ENCODE measurements at places on chromosomes 5 and 9. TPM values are rescaled to one million over a fixed set of nuclear protein-coding genes. Genes with fewer than 3 reads are reported as not detected.

GRCh38 chr9:21862871-21863270, 60.4 kb downstream of the MTAP start:
- no peak for DNase-seq

CER1 gene
- total RNA-seq: not detected

DNA sequence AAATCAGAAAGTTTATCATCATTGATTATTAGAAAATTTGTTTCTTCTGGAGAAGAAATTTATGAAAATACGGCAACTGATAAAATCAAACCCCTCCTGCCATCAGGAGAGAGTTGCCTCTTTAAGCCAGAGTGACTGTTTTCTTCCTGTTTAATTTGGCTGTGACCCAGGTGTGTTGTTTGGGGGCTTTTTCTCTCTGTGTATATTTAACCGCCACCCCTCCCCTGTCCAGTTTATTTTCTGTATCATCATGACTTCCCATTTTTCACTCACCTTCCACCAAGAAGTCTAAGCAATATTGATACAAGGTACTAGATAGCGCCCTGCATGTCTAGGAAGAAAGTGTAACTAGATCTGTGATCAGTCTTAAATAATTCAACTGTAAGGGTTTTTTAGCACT, 50.1 kb downstream of the FAM78A start:
- no peak for DNase-seq

GRCh38 chr9:117116084-117116483, 298.8 kb downstream of the ASTN2 start:
- no peak for DNase-seq

DNA sequence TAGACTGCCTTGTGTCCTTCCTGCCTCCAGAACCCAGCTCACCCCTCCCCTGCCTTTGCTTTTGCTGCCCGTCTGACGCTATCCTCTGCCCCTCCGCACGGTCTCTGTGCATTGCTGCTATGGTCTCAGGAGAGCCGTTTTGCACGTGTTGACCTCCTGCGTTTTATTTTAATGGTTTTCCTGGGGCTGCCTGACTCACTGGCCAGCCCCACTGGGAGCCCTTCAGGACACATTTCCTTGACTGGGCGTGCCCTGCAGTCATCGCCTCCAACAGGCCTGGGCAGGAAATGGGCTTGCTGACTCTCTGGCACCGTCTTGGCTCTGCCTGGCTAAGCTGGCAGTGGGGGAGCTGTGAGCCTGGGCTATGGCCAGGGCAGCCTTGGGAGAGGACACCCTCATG, 17.9 kb upstream of the ASS1 start:
- DNase-seq: peak; percentile 77

GRCh38 chr9:35350827-35351549, 138.9 kb upstream of the RUSC2 start:
- DNase-seq: peak; percentile 48

DNA sequence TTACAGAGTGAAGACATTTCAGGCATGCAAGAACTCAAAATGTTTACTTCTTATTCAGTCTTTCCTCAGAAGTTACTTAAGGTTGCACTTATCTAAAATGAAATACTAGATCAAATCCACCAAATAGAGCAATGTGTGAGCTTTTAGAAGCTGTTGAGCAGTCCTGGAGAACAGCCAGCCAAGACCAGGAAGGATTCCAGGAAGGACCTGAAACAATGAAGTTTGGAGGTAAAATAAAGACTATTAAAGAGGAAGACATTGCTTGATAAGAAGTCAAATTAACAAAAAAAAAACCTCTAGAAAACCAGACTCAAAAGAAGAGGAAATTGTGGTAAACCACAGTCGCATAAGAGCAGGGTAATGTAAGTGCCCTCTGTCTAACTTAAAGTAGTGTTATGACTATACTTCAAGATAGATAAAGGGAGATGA, 156.2 kb upstream of the S1PR3 start:
- peak; percentile 22 for DNase-seq

ACSL6 gene
- total RNA-seq: 0.35 TPM

DNA sequence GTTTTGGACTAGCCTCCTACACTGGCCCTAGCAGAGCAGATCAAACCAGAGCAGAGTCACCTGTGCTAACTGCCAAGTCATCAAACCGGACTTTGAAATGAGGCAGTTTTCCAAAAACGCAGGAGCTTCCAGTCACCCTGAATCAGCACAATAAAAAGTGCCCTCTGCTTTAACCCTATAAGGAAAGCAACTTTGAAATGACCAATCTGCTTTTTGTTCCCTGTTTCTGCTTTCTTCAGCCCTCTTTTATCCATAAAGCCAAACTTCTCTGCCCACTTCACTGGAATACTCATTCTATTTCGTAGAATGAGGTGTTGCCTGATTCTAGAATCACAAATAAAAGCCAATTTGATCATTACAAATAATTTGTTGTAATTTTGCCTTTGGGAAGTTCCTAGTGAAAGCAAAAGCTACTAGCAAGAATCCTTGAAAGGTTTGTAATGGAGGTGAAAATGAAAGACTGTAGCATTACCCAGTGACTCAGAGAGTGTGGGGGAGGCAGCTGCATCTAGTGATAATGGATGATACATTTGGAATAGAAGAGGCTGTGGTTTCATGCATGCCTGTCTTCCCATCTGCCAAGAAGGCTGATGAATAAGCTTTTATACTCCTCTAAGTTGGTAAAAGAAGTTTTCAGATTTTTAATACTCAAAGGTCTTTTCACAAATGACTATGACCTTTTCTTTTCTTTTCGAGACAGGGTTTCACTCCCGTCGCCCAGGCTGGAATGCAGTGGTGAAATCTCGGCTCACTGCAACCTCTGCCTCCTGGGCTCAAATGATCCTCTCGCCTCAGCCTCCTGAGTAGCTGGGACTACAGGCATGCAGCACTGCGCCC, 14.9 kb downstream of the SPAAR start:
- peak; percentile 95 for DNase-seq

DNA sequence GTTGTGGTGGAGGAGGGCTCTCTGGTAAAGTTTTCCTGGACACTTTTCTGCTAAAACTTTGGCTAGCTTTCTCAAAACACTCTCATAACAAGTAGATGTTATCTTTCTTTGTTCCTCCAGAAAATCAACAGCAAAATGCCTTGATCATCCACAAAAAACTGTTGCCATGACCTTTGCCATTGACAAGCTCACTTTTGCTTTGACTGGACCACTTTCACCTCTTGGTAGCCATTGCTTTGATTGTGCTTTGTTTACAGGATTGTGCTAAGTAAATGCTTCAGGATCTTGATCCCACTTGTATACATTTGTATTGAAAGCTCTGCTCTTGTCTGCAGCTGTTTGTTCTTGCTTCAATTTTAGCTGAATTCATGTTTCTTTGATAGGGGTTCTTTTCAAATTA, 143.9 kb upstream of the NR3C1 start:
- no peak for DNase-seq

GRCh38 chr5:76547242-76547890, 75.8 kb downstream of the F2RL2 start:
- no peak for DNase-seq

MAMDC4 gene
- total RNA-seq: 5.3 TPM

PCDHA4 gene
- 1.5 TPM for total RNA-seq

GRCh38 chr5:60210810-60211209, 317.3 kb upstream of the PDE4D start:
- no peak for DNase-seq

PAM gene
- 153 TPM for total RNA-seq

- DNase-seq: no peak
Measured at GRCh38 chr9:133928248-133928764, 63.8 kb downstream of the VAV2 start.

GRCh38 chr5:136080113-136080482, 51.3 kb downstream of the TGFBI start:
- DNase-seq: no peak

DNA sequence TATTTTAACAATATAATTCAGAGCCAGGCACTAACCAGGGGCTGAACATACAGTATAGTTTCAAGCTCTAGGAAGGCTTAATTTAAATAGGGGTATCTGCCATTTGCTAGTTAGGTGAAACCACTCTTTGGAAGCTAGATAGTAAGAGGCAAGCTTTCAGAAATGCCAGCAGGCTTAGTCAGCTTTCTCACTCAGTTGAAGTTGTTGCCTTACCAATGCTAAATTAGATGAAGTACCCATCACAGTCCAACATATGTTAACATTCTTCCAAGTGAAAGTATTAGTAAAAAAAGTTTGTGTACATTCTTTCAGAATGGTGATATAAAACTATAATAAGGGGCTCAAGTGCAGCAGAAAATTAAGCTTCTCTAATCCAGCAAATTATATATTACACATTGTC, 215.0 kb downstream of the CNTLN start:
- DNase-seq: no peak

INSYN2B gene
- total RNA-seq: 1.5 TPM

DNA sequence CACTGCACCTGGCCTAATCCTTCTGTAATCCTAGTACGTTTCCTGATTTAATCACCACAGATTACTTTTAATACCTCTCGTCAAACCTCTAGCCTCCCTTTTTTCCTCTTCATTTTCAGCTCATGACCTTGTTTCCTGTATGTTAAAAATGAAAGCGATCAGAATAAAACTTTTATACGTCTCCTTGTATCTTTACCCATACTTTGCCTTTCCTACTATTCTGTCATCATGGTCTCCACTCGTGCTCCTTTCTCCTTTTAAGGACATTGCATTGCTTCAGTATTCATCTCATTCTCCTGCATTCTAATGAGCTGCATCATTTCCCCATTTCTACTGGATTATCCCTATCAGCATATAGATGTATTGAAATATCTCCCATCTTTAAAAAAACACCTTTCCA, 8.5 kb downstream of the CDC42SE2 start:
- no peak for DNase-seq

PCDHGA1 gene
- total RNA-seq: 0.06 TPM

GRCh38 chr5:61766141-61766540, 434.1 kb downstream of the ZSWIM6 start:
- DNase-seq: no peak

- peak; percentile 61 for DNase-seq
Measured at GRCh38 chr5:77430726-77431125, 61.4 kb downstream of the WDR41 start.

ITGA2 gene
- total RNA-seq: 32.4 TPM

- no peak for DNase-seq
Measured at GRCh38 chr5:149631506-149631905, 50.2 kb downstream of the ARHGEF37 start.

LRRC19 gene
- total RNA-seq: not detected

- DNase-seq: no peak
Measured at GRCh38 chr9:133584167-133584558, 25.0 kb downstream of the FAM163B start.

GRCh38 chr9:21549251-21549765, 67.2 kb upstream of the IFNE start:
- peak; percentile 83 for DNase-seq

DNA sequence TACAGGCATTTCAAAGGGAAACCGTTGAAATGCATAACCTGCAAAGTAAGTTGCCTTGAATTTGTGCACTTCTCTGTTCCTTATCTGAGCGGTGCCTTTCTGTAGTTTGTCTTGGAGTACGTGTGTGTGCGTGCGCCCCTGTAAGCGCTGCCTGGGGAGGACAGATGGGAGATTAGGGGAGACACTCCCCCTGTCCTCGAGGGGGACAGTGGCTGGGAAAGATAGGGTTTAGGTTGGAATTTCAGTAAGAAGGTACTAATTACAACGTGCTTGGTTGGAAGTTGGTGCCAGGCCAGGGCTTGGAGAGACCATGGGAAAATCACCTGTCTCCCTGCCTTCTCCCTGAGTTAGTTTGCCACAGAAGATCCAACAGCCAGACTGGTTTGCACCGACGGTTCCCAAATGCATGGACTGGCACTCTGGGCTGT, 73.2 kb downstream of the PIK3R1 start:
- DNase-seq: peak; percentile 1

CEL gene
- total RNA-seq: 0.47 TPM

OR5C1 gene
- not detected for total RNA-seq

DNA sequence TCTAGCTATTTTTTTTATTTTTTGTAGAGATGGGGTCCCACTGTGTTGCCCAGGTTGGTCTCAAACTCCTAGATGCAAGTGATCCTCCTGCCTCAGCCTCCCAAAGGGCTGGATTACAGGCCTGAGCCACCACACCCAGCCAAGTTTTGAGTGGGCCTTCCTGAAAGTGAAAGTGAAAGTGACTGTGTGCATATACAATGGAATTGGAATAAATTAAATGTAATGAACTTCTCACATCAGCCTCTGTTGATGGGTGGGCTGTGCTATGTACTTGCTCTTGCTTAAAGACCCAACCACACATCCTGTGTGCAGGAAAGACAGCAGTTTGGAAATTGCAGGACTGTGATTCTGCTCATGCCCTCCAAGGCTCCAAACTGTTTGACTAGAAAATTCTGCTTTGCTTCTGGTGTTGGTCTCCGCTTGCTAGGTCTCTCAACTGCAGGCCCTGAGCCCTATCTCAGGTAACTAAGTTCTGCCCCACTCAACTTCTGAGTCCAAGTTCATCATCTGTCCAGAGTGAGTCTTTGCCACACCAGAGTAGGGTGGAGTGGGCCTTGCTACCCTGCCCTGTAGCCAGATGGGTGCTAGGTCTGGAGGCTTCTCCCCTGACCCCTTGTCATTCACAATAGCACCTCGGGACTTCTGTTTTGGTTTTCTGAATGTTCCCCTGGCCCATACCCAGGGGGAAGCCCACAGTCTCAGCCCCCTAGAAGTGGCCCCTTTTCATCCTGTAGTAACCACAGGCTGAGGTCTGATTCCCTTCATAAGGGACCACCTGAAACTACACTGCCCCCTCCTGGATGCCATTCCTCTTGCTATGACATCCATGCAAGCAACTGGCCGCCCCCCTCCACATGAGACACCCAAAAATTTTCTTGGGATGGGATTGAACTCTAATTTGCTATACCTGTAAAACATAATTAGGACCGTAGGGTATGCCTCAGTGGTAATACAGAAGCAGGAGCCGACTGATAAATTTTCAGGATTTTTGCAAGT, 36.5 kb upstream of the RAD23B start:
- DNase-seq: no peak

GARIN3 gene
- not detected for total RNA-seq

GRCh38 chr5:78345485-78345884, 14.9 kb upstream of the SCAMP1 start:
- no peak for DNase-seq

TPPP gene
- 1.9 TPM for total RNA-seq

DNA sequence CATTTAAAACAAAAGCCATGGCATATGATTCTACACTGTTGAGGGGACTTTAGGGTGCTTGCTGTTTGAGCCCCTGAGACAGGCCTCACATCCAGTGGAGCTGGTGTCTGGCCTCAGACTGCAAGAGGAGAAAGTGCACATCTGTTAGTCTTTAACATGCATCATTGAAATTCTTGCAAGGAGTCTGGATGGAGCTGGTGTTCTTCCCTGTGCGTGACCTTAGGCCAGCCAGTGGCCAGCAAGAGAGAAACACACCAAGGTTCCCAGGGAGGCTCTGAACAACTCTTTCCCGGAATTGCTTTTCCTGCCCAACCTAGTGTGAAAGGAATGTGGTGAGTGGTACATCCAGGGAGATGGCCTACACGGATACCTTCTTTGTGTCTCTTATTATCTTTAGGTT, 282.8 kb upstream of the TNC start:
- DNase-seq: no peak

DNA sequence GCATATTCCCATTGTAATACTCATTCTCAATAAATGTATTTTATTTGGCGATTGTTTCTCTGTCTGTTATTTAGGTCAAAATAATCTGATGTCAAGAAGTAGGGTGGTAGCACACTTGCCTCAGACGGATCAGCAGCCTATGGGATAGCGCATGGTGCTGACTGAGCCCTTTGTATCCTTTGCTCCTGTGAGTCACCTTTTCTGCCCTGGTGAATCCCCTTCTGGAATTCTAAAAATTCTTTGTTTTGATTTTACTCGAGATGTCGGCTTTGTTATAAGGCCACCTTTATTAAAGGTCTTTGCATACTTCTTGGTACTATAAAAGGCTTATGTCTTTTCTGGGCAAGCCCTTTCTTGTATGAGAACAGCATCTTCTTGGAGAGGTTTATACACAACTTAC, 1187.8 kb downstream of the CDH9 start:
- DNase-seq: peak; percentile 38

All from PC-3 (cell line).